T-cell (primary cell): ENCODE measurements at places on chromosomes 1 and 21.
A peak's percentile ranks its signal among the peaks of the same experiment; 100 is the strongest.

GRCh38 chr1:53763911-53764310, 24.9 kb upstream of the GLIS1 start:
- DNase-seq = no peak

DNA sequence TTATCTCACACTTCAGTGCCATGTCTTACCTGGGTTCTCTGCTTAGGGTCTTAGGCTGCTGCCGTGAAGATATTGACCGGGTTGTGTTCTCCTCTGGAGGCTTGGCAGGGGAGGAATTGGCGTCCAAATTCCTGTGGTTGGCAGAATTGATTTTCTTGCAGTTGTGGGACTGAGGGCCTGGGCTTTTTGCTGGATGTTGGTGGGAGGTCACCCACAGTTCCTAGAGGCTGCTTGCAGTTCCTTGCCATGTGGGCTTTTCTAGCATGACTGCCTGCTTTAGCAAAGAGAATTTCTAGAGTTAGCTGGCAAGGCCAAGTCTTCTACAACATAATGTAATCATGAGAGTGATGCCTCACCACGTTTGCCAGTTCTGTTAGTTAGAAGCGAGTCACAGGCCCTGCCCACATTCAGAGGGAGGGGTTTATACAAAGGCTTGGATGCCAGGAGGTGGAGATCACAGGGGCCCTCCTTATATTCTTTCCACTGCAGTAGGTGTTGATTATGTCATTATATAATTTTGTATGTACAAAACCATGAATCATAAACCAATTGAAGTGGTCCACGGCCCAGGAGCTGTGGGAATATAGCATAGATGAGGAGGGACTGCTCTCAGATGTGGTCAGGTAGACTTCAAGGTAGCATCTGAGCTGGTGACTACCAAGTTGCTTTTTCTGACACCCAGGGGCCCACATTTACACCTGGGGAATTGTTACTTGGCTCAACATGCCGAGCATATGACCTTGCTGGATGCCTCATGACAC, 6.6 kb downstream of the UBL4B start:
- DNase-seq = no peak

- DNase-seq = peak; percentile 44
These were observed 706 bp downstream of the C21orf91 start for GRCh38 chr21:17818186-17819113.

- no peak for DNase-seq
These were observed 122.9 kb upstream of the DAB1 start for GRCh38 chr1:57546549-57547330.

DNA sequence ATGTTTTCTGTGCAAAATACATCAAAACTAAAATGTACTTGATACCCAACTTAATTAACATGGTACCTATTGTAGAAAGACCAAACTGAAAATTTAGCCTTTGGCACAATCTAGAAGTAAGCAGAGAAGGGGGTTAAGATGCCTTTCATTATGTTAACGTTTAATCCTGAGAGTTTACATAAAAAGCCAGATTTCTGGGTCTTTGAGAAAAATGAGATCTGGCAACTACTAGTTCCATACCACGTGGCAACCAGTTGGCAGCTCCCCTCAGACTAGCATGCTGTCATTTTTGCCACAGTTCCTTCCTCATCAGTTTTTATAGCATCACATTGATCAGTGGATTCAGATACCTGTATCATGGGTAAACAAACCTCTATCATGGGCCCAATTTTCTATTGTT, 1.5 kb downstream of the RO60 start:
- no peak for DNase-seq

DNA sequence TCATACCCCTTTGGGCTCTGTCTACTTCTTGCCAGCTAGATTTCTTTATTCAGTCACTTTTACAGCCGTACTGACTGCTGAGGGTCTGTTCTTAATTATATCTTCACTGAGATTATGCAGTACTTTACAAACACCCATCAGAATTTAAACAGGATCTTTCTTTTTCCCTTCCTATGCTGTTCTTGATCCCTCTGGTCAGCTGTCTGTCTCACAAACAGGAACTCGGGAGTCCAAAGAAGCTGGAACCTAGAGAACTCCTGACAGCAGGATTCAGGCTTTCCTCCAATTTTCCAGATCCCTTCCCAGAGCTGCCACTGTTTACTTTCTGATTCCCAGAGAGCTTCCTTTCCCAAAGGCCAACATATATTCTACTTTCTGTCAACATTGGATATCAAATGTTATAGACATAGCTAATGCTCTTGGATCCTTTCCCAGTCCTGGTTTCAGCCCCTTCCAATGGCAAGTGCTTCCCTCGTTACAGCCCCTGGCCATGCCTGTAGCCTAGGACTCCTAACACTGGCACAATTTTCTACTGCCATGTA, 59.5 kb downstream of the ATP2B4 start:
- no peak for DNase-seq

GRCh38 chr1:26991310-26992116, 2.0 kb upstream of the TRNP1 start:
- DNase-seq = no peak

GRCh38 chr21:26127918-26128317, 42.7 kb downstream of the APP start:
- no peak for DNase-seq

- DNase-seq = no peak
These were observed 42.2 kb upstream of the USP1 start for GRCh38 chr1:62394646-62395045.
